ENCODE measurements at places on chromosomes 7 and 10.

GRCh38 chr10:4916086-4916716, 47.0 kb upstream of the AKR1C1 start:
- DNase-seq = no peak

GRCh38 chr7:49324707-49325106, 400.4 kb downstream of the CDC14C start:
- no peak for DNase-seq

GRCh38 chr7:139328375-139328774, 12.8 kb upstream of the FMC1 start:
- peak; percentile 85 for DNase-seq

GRCh38 chr7:132609222-132609621, 33.0 kb upstream of the PLXNA4 start:
- peak; percentile 32 for DNase-seq

DNA sequence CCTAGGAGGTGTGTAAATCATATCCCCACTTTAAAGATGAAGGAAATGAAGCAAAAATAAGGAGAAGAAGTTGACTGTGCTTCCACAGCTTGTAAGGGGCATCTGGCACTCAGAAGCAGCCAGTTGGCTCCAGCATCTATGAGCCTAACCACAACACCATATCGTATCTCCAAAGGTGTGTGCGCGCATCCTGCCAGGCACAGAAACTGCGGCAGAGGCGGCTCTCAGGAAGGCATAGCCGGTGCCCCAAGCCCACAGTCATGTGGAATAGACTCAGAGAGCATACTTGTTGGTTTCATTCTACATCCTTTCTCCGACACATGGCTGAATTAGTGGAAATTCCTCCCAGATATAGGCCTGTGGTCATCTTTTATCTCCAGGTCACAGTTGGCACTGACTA, 423.9 kb downstream of the CALN1 start:
- DNase-seq = no peak

All from fibroblast of skin of right biceps (primary cell).